ENCODE measurements at places on chromosomes 1 and 21.

GRCh38 chr1:226619031-226619430 lies 70.5 kb downstream of the STUM start:
- no peak for DNase-seq

GRCh38 chr1:7667625-7668218 lies 103.4 kb upstream of the VAMP3 start:
- DNase-seq: peak; percentile 92

DNA sequence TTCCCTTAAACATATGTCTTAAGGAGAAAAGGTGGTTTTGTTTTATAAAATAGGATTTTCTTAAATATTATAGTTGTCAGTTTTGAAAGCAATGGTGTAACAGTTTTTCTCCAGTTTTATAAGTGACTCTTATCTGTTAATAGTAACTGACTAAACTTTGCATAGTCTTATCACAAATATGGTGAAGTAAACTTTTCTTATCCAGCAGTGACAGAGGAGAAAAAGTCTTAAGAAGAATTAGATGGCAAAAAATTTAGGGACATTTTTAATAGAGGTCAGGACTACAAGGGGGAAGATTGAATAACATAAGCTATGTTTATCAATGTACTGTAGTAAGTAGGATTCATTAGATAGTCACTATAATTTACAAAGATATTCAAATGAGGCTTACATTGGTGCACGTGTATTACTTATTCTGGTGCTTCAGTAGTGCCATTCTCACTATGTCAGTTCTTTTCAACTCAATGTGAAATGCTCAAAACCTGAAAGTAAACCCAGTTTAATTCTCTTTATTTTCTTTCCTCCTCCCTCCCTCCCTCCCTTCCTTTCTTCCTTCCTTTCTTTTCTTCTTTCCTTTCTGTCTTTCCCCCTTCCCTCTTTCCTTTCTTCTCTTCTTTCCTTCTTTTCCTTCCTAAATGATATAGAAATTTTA lies 26.1 kb downstream of the F3 start:
- DNase-seq: no peak

- DNase-seq: no peak
Observed at GRCh38 chr1:159940006-159940620, 5.3 kb downstream of the IGSF9 start.

- no peak for DNase-seq
Observed at GRCh38 chr1:27555700-27556424, 48.1 kb downstream of the AHDC1 start.

GRCh38 chr1:156844638-156845037 lies 14.3 kb downstream of the INSRR start:
- no peak for DNase-seq

DNA sequence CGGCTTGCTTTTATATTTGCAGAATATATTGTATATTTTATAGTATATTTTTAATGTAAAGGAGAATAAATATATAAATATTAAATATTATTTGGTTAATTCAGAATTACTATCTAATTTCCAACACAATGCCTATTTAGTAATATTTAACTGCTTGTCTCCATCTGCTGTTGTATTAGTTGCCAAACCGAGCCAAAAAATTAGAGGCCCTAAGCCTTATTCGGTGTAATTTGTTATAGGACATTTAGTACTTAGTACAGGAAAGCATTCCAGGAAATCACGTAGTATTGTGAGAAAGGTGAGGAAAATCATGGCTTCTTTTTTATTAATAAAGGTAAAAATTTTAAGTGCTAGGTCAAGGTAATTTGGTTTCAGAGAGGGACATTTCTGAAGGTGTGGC lies 93.8 kb downstream of the DNM3 start:
- DNase-seq: no peak

- DNase-seq: no peak
Observed at GRCh38 chr1:39107341-39108290, 81.5 kb downstream of the NDUFS5 start.

- DNase-seq: no peak
Observed at GRCh38 chr1:180424848-180425457, 77.4 kb downstream of the ACBD6 start.

- no peak for DNase-seq
Observed at GRCh38 chr1:5640845-5641244, 351.4 kb downstream of the NPHP4 start.

DNA sequence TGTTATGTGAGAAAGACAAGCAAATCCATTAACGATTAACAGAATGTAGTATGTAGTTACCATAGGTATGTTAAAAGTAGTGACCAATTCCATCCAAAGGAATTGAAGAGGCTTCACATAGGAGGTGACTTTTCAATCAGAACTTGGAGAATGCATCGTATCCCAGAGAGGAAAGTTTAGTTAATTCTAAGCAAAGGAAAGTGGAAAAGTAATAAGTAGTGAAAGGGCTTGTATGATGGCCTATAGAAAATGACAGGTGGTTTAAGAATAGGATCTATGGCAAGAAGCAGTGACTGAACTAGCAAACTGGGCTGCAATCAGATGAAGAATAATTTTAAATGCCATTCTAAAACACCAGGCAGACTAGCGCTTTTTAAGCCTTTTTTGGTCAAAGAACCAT lies 16.6 kb downstream of the SCMH1 start:
- no peak for DNase-seq

- no peak for DNase-seq
Observed at GRCh38 chr1:187840557-187840956, 1011.8 kb downstream of the PLA2G4A start.

DNA sequence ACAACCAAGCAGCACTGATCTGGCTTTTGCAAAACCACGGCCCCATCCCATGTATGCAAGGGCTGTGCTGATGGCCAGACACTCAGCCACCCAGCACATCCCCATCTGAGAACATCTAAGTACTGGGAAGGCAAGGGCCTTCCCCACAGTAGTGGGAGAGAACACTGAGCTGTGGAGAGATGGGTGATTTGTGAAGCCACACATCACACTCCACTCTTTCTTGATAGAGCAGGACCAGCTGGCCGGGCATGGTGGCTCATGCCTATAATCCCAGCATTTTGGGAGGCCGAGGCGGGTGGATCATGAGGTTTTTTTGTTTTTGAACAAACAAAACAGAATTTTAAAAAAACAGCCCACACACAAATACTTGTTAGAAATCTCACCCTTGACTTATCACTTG lies 28.2 kb upstream of the RXRG start:
- DNase-seq: no peak

GRCh38 chr21:25689226-25689625 lies 45.5 kb downstream of the ATP5PF start:
- no peak for DNase-seq

GRCh38 chr1:208950206-208950605 lies 633.3 kb upstream of the CAMK1G start:
- DNase-seq: no peak

GRCh38 chr1:248688527-248689298 lies 13.9 kb downstream of the OR14I1 start:
- DNase-seq: no peak

- peak; percentile 93 for DNase-seq
Observed at GRCh38 chr1:27536767-27537166, 46.8 kb upstream of the WASF2 start.

DNA sequence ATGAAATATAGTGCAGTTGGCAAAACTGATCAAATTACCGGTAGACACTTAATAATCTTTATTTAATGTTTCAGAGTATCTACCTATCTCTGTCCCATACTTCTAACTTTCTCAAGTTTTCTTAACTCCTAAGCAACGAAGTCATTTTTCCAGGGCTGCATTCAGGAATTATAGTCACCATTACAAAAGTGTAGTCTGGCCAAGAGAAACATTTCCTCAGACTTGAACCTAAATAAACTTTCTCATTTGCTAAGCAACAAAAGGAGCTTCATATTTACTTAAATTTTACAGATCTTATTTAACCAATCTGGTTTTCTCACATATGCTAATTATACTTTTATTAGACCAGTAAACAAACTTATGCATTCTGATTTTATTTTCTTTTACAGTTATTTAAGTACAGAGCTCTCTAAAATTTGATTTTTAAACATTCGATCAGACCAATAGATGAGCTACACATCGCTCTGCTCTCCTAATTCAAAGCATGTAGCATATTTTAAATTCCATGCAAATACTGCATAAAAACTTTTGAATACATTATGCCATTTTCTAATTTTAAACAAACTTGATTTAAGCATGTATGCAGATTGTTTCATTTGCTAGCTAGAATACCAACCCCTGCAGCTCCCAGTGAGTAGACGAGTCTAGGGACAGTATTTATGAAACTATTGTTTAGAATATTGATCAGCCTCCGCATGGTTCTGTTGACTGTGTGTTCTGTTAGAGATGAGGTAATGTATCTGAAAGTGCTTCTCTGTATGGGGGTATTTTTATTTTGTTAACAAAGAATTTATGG lies 201.4 kb downstream of the CHRM3 start:
- DNase-seq: no peak

DNA sequence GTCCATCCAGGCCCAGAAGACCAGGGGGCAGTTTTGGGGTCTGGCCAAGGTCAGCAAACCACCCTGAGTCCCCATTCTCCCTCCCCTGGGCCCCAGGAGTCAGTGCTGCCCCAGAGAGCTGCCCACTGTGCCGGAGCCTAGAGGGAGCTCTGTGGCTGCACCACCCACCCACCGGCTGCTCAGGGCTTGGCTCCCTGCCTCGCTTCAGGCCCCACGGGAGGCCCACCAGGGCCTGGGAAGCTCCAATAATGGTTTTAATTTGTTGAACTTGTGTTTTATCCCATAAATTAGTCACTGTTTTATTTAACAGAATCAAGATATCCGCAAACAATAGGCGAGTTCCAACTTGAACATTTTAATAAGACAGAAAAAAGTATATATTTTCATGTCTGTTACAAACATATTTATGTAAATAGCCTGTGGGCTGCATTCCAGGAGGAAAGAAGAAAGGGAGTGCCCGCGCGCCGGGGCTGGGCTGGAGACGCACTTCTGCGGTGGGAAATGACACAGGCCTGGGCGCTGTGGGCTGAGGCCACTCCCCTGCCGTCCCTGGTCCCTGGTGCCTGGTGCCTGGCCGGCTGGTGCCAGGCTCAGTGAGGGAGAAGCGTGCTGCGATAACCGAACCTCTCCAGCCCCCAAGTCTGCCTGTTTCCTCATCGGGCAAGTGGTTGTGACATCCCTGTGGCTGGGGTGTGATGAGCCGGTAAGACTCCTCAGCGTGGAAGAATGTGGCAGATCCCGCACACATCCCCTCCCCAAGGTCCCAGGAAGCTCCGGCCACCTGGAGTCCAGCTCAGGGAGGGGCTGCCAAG lies 160.5 kb downstream of the PEX14 start:
- DNase-seq: no peak

DNA sequence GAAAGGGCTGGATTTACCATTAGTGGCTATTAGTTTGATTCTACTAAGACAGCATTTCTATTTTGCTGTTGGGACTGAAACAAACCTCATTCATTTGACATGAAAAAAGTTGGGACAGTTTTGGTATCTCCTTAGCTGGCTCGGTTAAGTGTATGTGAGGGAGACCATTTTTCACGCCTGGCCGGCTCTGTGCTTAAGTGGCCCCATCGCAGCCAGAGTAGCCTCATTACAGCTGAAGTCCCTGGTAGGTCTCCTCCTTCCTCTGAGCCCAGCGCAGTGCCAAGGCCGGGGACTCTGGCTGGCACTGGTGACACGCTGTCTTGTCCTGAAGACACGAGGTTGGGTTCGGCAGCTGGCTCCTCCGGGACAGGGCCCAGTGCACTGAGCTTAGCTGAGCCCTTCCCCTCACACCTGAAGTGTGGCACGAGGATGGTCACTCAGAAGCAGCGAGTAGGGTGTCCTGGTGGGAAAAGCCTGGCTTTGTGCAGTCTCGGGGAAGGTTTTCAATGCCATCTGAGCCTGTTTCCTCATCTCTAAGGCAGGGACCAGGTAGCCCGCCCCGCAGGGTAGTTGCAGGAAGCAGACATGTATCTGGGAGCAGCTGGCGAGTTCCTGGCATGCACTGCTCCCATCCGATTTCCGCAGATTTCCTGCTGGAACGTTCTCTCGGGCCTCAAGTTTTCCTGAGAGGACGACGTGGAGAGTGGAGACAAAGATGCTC lies 196.5 kb downstream of the DYRK1A start:
- peak; percentile 41 for DNase-seq

GRCh38 chr1:110114784-110115183 lies 2.5 kb downstream of the UBL4B start:
- no peak for DNase-seq

DNA sequence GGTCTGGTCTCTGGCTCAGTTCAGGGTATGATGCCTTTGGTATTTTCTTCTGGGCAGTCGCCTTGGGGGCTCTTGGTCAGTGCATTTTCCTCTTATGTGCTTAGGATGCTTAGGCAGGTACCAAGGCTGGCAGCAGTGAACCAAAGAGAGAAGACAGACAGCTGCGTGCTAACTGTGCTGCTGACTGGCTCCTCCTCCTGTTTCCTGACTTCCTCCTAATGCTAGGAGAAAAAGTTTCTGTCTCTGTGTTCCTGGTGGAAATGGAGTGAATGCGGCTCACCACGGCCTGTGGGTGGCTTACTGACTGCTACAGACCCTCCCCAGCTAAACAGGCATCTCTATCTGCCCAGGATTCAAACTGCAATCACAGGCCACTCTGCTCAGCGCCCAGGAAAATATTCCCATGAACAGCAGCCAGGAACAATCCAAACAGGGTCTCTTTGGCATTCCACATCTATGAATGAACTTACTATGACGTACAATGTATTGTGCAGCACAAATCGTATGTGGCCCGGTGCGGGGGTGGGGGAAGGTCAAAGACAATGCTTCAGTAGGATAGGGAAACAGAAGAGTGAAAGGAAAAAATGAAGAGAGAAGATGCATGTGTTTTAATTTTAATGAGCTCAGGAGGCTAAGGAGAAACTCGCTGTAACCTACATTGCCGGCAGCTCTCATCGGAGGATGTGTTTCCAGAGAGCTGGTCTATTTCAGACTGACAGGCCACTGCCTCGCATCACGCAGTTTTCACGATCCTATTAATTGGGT lies 2.8 kb downstream of the ABCG1 start:
- no peak for DNase-seq

DNA sequence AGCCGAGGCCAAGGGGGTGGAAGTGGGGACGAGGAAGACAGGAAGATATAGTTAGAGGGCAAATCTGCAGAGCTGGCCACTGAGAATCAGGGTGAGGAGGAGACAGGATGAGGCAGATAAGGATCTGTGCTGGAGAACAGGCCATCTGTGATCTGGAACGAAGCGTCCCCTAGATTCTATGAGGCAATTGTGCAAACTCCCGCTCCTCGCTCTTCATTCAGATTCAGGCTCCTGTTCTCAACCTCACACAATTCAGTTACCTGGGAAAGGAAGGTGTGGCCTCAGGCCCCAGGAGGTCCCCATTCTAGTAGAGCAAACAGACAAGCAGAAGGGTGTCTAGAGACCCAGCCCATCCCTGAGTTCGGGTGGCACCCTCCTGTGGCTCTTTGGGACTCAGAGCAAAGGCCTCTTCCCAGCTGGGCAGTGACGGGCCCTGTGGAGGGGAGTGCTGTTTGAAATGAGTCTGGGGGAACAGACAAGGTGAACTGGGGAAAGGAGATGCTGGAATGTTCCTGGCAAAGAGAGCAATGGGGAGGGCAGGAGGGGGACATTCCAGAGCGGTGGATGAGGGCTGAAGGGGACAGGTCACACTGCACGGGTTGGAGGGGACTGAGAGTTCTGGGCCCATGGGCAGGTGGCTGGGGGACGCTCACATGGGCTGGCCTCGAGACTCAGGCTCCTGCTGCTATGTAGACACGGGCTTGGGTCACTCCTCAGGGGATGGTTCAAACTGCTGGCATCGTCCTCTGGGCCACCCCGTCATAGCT lies 39.9 kb upstream of the AJAP1 start:
- peak; percentile 57 for DNase-seq

- no peak for DNase-seq
Observed at GRCh38 chr1:2789986-2790581, 11.4 kb downstream of the TTC34 start.

GRCh38 chr1:12539320-12539704 lies 78.7 kb downstream of the DHRS3 start:
- no peak for DNase-seq

Measured in thyroid gland (tissue), 4 donors.